ENCODE measurements at places on chromosomes 3 and 15.

DNA sequence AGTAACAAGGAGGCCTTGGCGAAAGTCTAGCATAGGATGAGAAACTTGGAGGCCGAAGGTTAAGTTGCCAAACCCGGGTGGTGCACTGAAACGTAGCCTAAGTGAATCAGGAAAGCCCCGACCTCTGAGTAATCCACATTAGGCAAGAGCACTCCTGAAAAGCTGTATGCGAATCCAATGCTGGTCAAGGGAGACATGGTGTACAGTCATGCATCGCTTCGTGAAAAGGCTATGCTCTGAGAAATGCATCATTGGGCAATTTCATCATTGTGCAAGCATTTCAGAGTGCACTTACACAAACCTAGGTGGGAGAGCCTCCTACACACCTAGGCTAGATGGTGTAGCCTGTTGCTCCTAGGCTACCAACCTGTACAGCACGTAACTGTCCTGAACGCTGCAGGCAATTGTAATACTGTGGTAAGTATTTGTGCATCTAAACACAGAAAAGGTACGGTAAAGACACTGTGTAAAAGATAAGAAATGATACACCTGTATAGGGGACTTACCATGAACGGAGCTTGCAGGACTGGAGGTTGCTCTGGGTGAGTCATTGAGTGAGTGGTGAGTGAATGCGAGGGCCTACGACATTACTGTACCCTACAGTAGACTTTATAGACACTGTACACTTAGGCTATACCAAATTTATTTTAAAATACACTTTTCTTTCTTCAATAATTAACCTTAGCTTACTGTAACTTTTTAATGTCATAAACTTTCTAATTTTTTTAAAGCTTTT, 222.5 kb downstream of the SHQ1 start:
- DNase-seq = peak; percentile 17

GRCh38 chr3:138389841-138390581, 41.6 kb downstream of the MRAS start:
- DNase-seq = peak; percentile 97

GRCh38 chr15:51938286-51938685, 33.3 kb downstream of the LEO1 start:
- no peak for DNase-seq

DNA sequence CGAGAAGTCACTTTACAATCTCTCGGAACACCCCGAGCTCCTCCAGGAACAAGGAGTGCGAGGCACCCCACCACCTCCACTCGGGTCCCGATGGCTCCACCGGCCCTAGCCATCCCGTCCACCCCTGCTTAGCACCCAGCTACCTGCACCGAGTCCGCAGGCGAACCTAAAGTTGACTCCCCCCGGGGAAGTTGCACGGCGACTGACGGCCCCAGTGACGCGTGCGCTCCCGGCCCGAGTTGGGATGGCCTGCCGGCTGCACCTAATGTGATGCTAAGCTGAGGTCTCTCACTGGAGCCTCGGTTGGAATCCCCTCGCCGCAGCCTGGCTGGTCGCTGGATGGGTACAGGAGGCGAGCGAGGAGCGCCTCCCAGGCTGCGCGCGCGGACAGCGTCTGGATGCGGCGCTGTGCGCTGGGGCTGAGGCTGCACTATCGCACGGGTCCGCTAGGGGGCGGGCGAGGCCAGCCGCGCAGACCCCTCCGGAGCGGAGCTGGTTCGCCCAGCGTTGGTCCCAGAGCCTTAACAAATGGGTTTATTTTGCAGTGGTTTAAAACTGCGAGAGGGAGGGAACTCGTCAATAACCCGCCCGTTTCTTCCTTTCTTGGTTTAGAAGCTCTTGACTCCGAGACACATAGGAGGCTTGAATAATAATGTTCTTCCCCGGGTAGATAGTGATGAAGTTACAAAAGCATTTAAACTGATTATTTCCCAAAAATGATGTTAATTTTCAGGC, at the start of gene OXTR:
Gene OXTR, minus strand, starts transcription at position 526 of the 735 bp plus-strand sequence. CDS start 1,426 bp downstream, outside the sequence.
- peak; percentile 91 for DNase-seq

GRCh38 chr15:94375997-94376396, 144.6 kb downstream of the MCTP2 start:
- no peak for DNase-seq

DNA sequence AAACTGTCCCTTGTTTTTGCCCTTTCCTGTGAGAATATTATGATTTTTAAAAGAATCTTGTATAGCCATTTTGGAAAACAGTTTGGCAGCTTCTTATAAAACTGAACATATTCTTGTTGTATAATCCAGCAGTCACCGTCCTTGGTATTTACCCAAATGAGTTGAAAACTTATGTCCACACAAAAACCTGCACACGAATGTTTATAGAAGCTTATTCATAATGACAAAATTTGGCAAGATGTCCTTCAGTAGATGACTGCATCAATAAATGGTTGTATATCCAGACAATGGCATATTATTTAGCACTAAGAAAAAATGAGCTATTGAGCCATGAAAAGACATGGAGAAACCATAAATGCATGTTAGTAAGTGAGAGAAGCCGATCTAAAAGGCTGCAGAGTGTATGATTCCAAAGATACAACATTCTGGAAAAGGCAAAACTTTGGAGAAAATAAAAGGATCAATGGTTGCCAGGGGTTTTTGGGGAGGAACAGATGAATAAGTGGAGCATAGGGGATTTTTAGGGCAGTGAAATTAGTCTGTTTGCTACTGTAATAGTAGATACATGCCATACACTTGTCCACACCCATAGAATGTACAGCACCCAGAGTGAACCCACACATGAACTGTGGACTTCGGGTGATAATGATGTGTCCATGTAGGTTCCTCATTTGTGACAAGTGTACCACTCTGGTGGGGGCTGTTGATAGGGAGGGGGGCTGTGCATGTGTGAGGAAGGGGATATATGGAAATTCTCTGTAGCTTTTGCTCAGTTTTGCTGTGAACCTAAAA, 31.7 kb downstream of the LIMD1 start:
- DNase-seq = no peak

DNA sequence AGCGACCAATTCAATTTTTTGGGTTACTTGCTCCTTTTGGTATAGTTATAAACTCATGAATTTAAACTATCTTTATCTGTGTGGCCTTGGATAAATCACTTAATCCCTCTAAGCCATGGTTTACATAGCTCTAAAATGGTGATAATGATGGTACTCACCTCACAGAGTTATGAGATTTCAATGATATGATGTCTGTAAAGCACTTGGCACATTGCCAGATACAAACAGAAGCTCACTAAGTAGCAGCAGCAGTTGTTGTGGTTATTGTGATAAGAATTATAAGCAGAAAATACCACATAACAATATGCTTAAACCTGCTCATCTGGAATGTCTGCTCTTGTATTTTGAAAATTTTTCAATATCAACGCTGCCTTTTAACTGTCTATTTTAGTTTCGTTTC, 185.1 kb upstream of the SNTN start:
- no peak for DNase-seq

DNA sequence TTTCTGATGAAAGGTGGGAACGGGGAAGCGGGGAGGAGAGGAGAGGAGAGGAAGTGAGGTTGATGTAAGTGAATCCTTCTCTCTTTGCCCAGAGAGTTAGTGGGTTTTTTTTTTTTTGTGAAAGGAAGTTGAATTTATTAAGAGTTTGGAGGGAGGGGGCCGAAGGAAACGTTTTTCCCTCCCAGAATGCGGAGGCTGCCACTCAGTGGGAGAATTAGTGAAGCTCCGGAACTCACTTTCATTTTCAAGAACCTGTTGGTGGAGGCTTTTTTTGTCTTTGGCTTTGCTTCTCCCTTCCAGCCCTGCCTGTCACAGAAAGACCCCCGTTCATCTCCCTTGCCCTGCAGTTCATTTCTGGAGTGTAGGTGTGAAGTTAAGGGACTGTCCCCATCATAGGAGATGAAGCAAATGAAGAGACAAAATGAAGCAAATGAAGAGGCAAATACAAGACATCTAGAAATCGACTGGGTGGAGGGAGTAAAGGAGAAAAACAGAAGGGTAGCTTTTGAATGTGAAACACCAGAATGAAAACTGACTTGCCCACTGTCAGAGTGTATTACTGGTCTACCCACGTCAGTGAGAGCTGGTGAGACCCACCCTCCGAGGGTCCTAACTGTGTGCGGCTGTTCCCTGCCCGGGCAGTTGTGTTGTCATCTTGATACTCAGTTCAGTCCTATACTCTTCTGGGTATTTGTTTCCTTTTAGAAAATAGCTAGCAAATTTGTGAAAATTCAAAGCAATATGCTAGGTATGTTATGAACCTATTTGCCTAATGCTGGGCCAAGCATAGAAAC, 91.5 kb downstream of the ITPR1 start:
- no peak for DNase-seq

DNA sequence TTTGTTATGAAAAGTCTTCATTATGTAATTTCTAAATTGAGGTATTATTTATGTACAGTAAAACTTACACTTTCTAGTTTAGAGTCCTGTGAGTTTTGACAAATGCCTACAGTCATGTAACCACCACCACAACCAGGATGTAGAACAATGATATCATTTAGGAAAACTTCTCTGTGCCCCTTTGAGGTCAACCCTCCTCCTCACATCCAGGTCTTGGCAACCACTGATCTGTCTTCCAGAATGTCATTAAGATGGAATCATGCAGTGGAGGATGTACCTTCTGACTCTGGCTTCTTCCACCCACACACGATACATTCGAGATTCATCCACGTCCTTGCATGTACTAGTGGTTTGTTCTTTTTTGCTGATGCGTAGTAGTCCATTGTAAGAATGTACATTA, 23.2 kb downstream of the MINAR1 start:
- peak; percentile 39 for DNase-seq

GRCh38 chr15:84142888-84143337, 92.7 kb upstream of the GOLGA6L4 start:
- DNase-seq = peak; percentile 73

DNA sequence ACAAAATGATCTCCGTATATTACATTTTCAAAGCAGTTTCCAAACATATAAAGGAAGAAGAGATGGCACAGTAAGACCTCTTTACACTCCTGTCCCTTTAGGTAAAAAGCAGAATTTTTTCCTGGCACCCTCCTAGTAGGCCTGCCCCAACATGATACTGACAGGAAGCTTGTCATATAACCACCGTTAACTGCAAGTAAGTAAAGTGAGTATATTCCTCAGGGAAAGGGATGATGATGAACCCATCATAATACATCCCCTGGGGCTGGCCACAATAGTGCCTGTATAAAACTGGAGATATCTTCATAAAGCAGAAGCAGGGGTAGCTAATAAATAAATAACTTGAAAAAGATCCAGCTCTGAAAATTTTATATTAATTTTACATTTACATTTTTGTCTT, 893.0 kb downstream of the DIPK2A start:
- DNase-seq = no peak
